ENCODE measurements at places on chromosomes 13 and 19.
A peak's percentile ranks its signal among the peaks of the same experiment; 100 is the strongest.

DNA sequence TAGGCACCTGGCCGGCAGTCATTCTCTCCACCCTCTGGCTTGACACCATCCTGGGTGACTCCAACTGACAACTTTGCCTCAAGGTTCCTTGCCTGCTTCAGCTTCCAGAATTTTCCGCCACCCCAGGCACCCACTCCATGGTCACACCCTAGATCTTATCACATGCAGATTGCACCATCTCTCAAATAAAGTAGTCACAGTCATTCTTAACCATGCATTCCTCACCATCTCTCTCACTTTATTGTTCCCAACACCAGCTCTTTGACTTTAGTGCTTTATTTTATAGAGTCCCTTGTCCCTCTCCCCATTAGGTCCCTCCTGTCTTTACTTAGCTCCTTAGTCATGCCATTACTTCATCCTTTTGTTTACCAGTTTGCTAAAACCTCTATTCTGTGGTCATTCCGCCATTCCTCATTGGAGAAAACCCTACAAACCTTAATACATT lies 351.7 kb downstream of the SPRY2 start:
- DNase-seq, result no peak

DNA sequence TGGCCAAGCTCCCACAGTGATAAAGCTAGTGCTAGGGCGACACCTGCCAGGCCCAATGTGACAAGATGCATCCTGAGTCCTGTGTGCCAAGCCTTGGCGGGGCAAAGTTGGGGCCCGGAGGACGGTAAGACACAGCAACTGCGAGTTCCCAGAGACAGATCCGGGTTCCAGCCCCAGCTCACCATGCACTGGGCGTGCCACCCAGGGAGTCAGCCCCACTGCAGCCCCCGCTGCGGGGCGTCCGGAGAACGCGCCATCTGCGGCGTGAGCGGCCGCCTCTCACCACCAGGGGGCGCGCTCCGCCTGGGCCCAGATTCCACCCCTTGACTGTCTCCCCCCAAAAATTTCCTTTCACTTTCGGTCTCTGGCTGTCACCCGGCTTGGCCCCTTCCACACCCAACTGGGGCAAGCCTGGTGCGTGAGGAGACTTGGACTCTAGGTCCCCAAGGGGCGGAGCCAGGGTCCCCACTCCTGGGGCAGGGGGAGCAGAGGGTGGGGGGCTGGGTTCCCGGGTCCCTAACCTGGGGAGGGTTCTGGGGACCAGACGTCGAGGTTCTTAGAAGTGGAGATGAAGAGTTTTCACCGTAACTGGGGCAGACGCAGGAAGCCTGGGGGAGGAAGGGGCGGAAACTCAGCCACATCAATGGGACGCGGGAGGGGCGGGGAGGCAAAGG lies at the start of gene FLT3LG:
Gene FLT3LG (plus strand): TSS at position 348 of the 674 bp plus-strand sequence. CDS start 425 bp downstream, outside the sequence.
- no peak for DNase-seq

DNA sequence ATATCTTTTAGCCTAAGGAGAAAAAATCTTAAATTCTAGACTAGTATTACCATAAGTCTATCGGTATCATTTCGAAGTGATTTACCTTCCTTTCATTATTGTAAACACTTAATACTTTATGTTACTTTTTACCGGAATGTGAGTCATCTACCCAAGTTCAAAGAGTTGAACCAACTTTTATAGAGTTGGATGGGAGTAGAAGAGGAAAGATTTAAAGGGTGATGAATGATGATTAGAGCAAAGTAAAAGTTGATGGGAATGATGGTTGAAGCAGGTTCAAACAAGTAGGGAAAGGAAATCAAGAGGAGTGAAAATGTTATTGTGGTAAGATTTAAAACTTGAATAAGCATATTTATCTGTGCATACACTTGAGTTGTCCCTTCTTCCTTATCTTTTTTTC lies 11.3 kb upstream of the LPAR6 start:
- no peak for DNase-seq

DNA sequence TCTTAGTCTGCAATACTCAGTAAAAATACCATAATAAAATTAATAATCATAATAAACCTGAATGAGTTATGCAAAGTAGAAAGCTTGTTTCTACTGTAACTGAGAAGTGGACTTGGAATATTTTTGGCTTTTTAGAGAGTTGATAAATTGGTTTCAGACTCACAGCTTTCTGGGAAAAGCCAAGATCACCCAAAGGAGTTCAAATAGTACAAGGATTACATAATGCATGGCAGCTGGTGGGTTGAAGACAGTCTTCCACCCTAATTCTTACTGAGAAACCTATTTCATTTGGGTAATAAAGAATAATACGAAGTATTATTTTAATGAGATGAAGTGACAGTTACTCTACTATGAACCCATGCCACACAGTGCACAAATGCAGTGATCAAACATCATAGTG lies 139.4 kb upstream of the KLF12 start:
- no peak for DNase-seq

DNA sequence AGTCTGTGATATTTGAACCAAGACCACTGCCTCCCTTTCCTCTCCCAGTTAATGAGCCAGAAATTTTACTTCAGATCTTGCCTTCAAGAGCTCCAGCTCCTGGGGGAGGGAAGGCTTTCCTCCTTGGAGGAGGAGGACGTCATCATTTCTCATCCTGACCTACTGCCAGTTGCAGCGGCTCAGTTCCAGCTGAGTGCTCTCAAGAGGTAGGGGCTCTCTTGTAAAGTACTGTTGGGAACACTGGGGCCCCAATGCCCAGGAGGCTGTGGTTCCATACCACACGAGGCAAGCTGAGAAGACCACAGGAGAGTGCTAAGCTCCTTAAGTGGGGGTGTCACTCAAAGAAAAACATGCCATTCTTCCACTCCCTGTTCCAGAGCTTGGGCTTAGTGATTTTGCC lies 36.2 kb downstream of the METTL21C start:
- DNase-seq, result no peak

DNA sequence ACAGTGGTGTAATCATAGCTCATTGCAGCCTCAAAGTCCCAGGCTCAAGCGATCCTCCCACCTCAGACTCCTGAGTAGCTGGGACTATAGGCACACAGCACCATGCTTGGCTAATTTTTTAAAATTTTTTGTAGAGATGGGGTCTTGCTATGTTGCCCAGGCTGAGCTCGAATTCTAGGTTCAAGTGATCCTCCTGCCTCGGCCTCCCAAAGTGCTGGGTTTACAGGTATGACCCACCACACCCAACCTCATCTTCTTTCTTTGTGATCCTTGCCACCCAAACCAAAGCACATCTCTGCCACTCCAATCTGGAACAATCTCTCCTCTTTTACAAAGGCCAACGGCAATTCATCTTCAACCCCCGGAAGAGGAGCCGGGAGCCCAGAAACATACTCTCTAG lies 38.6 kb downstream of the INSR start:
- DNase-seq, result no peak

- DNase-seq, result no peak
These were observed 402.5 kb upstream of the PCDH9 start for GRCh38 chr13:67632590-67632989.

DNA sequence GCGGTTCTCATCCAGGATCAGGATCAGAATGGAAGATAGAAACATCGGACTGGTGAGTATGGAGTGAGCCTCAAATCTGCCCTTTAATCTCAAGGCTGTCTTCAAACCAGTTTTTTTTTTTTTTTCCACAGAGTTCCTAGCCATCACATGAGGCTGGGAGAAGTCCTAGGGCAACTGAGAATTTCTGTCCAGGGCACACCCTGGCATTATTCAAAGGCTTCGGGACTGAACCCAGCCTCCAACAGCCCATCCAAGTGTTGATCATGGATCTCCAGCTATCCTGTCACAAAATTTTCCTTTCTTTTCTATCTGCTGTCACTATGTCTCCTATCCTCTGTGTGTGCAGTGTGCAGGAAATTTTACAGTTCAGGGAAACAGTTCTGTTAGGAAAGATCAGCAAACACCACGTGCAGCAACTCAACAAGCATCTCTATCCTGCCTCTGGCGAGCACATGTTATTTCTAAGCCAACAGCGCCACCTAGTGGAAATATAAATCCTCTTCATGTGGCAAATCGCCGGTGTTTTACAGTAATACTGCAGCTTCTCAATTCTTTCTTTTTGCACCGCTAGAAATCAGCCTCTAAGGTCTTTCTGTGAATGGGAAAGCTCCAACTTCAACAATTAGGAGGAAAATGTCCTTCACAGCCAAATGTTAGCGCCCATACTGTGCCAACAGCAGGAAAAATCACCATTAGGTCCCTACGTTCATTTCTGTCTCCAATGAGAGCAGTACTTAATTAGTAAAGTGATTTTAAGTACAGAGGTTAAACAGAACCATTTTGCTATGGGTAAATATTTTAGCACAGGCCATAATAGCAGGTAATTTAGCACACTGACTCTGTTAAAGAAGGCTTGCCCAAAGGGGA lies 21.4 kb upstream of the ZNF181 start:
- peak; percentile 28 for DNase-seq

- no peak for DNase-seq
These were observed 1752.2 kb upstream of the PCDH20 start for GRCh38 chr13:63167699-63168337.

- DNase-seq, result no peak
These were observed 4.5 kb upstream of the IL12RB1 start for GRCh38 chr19:18091217-18091608.

DNA sequence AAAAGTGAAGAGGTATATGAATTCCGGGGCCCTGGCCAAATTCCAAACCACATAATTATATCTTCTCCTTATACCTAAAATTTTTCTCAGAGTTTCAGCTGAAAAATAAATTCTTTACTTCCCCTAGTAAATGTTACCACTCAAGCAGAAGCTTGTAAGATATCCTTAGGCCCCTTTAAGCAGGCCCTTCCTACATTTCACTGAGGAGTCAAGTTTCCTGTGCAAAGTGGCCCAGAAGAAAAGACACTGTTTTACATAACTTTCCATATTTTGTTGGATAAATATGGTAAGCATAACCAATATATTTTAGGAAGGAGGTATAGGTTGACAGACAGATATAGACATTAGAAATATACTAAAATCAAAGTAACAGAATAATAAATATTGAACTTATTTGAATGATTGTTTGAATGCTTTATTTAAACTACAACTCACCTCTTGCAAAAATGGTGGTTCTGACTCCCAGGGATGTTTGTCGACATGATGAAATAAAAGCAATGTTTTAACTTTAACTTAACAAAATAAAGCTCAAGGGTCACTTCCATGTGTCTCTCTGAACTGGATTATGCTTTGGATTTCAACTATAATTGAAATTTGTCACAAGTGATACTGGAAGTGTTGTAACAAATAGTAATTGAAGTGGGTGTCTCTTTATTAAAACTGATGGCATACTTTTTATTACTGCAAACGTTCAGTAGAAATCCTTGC lies 141.2 kb downstream of the SPRY2 start:
- no peak for DNase-seq

- DNase-seq, result peak; percentile 23
These were observed 19.9 kb downstream of the MEGF8 start for GRCh38 chr19:42345191-42345812.

GRCh38 chr13:78201411-78201810 lies 282.8 kb upstream of the EDNRB start:
- DNase-seq, result no peak

GRCh38 chr19:20171285-20171684 lies 4.3 kb downstream of the ZNF486 start:
- no peak for DNase-seq

- DNase-seq, result no peak
These were observed 12.0 kb downstream of the ELF1 start for GRCh38 chr13:41006978-41007743.

GRCh38 chr13:84417416-84417815 lies 535.1 kb upstream of the SLITRK1 start:
- DNase-seq, result no peak

DNA sequence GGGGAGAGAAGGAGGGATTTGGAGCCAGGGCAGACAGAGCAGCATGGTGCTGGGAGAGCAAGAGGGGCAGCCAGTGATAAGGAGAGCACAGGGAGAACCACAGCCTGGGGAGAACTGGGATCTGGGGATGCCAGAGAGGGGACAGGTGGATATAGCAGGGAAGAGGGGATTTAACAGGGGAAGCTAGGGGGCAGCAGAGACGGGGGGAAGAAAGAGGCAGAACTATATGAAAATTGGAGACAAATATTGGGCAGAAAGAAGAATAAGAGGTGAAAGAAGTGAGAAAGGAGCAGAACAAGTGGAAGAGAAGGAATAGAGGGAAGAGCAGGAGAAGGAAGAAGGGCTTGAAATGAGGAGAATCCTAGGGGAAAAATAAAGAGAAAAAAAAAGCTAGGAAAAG lies 6.5 kb upstream of the ZNF528 start:
- DNase-seq, result no peak

GRCh38 chr19:50000038-50000840 lies 24.9 kb downstream of the VRK3 start:
- DNase-seq, result no peak

DNA sequence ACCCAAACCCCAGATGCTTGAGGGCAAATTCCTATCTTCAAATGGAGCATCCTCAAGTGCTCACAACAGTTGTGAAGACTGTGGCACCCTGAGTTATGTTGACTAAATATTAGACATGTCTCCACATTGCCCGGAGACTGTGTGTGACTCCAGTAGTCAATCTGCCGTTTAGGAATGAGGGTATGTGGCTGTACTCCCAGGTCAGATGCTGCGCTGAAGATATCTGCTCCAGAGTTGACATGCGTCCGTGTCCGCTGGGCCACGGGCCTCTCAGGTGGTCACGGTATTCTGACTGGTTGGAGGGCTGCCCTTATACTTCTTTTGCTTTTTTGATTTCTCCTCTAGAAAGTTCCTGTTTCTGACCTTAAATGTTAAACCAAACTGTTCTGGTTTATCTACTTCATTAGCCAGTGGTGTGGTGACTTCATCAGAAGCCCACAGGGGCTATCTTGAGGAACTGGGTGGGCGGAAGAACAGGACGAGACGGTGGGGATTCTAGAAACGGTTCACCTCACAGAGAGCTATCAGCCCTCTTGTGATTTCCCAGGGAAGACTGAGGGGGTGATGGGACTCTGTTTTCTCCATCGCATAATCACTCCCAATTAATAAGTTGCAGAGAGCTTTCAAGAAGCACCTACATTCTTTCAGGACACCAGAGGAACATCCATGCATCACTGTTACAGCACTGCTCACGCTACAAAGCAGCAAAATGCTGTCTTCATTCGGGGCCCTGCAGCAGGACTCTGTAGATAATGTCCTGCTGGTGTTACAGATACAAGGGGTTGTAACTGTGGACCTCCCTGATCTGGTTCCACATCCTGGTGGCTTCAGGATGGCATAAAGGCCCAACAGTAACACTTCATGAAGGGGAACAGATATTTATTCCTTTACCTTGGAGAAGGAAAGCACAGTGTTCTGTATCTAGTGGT lies 1.3 kb upstream of the LCP1 start:
- DNase-seq, result no peak

- DNase-seq, result no peak
These were observed 151.5 kb downstream of the KLF5 start for GRCh38 chr13:73210218-73210883.

DNA sequence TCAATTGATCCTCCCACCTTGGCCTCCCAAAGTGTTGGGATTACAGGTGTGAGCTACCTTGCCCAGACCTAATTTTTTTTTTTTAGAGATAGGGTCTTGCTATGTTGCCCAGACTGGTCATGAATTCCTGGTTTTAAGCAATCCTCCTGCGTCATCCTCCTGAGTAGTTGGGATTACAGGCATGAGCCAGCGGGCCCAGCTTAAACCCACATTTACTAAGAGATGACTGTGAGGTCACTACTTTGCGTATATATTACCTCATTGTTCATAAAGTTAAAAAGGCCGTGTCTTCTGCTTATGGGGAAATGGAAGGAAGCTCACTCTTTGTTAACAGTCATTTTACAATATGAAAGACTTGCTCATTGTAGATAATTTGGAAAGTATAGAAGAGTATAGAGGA lies 39.6 kb upstream of the C1QTNF9 start:
- DNase-seq, result no peak
